ENCODE measurements at places on chromosomes 5 and 9.

DNA sequence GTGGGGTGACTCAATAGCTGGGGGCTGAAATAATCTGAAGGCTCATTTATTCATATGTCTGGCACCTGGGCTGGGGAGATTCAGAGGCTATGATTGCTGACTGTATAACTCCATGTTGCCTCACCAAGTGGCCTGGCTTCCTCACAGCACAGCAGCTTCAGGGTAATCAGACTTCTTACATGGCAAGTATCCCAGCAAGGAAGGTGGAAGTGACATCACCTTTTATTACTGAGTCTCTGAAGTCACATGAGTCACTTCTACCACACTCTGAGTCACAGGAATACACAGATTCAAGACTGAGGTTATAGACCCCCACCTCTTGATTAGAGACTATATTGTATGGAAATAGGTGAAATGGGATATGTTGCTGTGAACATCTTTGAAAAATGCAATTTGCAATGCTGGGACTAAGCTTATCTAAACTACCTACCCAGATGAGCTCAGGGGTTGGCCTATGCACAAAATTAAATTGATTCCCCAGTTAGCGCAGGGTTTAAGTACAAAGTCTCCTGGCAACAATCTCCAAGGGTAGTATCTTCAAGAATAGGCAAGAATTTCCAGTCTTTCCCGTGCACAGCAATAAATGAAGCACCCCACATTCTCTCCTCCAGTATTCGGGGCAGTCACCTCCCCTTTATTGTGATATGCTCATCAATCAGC, 553.1 kb downstream of the LRRC70 start:
- DNase-seq = no peak
- H3K4me1 ChIP-seq = no peaks in the 10 kb centered on the region
- H3K27ac ChIP-seq = no peak overlapping the region
- H3K4me3 ChIP-seq = no peak overlapping the region
- H3K27me3 ChIP-seq = no peaks in the 10 kb centered on the region

DNA sequence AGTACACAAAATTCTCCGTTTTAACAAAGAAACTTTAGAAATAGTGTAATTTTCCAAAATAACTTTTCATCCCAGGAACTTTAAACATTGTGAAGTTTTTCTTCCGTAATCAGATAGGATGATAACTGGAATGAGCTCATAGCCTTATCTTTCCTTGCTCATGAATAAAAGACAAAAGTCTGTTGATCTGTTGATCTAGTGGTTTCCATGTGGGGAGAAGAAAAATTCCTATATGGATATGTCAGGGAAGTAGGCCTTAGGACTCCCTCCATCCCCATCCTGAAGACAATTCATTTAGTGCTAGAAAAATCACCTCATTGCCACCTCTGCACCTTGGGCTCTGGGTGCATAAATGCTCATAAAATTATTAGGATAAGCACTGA, 266.6 kb downstream of the SMARCA2 start:
- H3K27me3 ChIP-seq = peaks cover 7% of the 10 kb centered on the region
- no peak overlapping the region for H3K4me3 ChIP-seq
- H3K27ac ChIP-seq = no peak overlapping the region
- DNase-seq = no peak

- DNase-seq = no peak
- no peak overlapping the region for H3K4me3 ChIP-seq
- H3K4me1 ChIP-seq = peaks cover 9% of the 10 kb centered on the region
- peaks cover 3% of the 10 kb centered on the region for H3K27me3 ChIP-seq
These were observed 2.0 kb upstream of the AJM1 start for GRCh38 chr9:136840140-136840876.

- no peaks in the 10 kb centered on the region for H3K36me3 ChIP-seq
- peaks cover 28% of the 10 kb centered on the region for H3K4me1 ChIP-seq
- no peaks in the 10 kb centered on the region for H3K27me3 ChIP-seq
- H3K27ac ChIP-seq = no peak overlapping the region
- DNase-seq = no peak
These were observed 171.0 kb upstream of the OTULINL start for GRCh38 chr5:14410394-14411201.

DNA sequence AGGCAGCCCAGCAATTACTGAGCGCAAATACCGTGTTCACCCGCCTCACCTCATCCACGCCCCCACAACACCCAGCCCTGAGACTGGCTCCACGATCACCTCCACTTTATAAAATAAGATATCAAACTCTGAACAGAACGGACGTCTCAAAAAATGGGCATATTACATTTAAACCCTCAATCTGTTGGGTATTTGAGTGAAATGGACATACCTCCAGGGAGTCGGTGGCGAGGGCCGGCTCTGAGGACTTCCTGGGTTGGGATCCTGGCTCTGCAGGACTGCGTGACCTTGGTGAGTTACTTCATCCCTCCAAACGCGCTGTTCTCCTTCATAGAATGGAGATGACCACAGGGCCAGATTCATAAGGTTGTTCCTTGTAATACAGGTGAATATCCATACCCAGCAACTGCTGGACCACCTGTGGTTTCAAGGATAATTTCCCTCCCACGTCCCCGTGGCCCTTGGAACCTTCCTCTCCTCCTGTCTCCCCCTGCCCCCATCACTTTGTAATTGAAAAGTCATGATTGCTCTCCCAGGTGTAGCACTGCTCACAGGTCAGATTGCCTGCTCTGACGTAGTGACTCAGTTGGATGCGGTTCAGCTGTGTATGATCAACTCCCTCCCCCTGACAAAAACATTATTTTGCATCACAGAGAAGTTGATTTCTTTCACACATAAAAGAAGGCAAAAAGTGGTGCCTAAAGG, 135.6 kb downstream of the KCNIP1 start:
- no peak overlapping the region for H3K4me3 ChIP-seq
- H3K27me3 ChIP-seq = peaks cover 11% of the 10 kb centered on the region
- DNase-seq = no peak
- no peaks in the 10 kb centered on the region for H3K36me3 ChIP-seq
- no peak overlapping the region for H3K27ac ChIP-seq

GRCh38 chr5:101838435-101838834, 457.6 kb downstream of the SLCO4C1 start:
- H3K4me3 ChIP-seq = no peak overlapping the region
- DNase-seq = no peak
- H3K36me3 ChIP-seq = no peaks in the 10 kb centered on the region
- no peaks in the 10 kb centered on the region for H3K4me1 ChIP-seq
- no peak overlapping the region for H3K27ac ChIP-seq
- H3K27me3 ChIP-seq = no peaks in the 10 kb centered on the region

DNA sequence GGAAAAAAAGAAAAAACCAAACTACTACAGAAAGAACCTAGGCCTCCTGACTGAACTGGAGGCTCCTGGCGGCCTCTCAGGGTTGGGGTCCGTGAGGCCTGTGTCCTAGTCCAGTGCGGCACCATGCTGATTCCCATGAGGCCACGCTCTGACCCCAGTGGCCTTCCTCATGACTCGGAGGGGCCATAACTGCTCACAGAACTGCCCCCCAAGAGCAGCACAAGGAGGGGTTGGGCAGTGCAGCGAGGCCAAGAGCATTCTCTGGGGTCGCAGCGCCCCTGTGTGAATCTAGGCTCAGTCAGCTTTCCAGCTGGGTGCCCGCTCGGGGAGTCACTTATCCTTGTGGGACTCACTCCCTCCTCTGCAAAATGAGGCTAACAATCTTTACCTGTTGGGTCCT, 79.3 kb upstream of the FBXW11 start:
- no peak overlapping the region for H3K4me3 ChIP-seq
- no peaks in the 10 kb centered on the region for H3K27me3 ChIP-seq
- DNase-seq = no peak

DNA sequence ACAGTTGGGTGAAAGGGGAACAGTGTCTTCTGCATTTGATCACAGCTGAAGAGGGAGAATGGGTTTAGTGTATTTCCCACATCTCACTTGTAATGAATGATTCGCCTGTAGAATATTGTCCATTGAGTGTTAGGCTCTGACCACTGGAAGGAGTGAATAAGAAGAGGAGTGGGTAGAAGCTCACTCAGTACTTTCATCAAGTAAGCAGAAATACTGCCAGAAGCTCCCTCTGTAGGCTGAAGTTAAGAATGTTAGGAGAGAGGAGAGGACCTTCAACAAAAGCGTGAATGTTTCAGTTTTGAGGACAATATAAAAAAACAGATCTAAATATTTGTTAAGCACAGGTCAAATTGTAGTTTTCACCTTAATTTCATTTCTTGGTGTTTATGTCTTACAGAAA, 27.5 kb downstream of the FSD1L start:
- no peak for DNase-seq
- H3K4me3 ChIP-seq = no peak overlapping the region
- no peaks in the 10 kb centered on the region for H3K4me1 ChIP-seq
- no peak overlapping the region for H3K27ac ChIP-seq

DNA sequence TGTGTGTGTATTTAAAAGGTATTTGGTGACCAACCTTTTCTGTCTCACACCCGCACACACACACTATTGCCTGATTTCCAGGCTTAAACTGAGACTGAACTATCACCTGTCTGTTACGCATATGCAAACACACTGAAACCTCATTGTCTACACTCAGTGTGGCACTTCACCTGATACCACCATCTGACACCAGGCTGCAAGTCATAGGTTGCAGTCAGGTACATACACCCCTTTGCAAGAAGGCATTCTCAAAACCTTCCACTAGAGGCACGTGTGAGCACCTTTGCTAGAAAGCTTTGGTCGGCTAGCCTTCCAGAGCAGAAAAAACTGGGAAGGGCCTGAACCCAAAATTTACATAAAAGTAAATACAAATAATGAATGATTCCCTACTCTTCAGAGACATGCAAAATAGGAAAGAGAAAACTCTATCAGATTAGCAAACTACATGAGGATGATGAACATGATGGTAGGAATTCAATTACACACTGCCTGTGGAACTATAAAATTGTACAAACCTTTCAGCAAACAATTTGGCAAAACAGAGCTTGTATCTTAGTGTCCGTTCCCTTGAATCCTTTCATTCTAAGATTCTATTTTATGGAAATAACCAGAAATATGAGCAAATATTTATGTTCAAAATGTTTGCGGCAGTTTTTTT, 5.9 kb upstream of the FOXD1 start:
- H3K4me1 ChIP-seq = peaks cover 5% of the 10 kb centered on the region
- no peak overlapping the region for H3K4me3 ChIP-seq
- H3K27ac ChIP-seq = no peak overlapping the region
- DNase-seq = peak; percentile 54
